T1000 (cell line): ENCODE measurements at places on chromosomes 1 and 21.
A peak's percentile ranks its signal among the peaks of the same experiment; 100 is the strongest.

DNA sequence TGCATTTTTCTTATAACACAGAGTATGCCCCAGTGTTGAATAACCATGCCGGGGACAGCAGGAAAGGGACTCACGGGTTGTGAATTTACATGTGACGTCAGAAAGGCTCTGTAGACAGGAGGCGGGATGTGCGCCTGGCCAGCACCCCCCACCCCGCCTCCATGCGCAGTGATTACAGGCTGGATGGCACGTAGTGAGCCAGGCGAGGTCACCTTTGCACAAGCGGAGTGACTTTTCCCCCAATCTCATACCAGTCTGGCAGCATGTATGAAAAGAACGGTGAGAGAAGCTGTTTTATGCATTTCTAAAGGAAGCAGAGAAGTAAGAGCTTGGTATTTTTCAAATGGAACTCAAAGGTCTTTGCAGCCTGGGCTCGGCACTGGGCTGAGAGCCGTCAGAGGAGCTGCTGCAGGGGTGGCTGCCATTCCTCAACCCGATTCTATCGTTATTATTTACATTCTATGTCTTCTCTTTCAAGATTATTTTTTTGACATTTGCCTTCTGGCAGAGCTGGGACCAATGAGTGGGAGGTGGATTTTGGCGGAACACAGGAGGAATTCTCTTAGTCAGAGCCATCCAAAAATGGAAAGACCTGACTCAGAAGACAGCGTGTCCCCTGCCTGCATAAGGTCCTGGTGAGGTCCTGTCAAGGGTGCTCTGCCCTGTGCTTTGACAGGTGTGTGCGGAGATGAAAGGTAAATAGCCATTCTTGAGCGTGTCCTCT, 115.6 kb upstream of the SLC45A1 start:
- no peak for DNase-seq

DNA sequence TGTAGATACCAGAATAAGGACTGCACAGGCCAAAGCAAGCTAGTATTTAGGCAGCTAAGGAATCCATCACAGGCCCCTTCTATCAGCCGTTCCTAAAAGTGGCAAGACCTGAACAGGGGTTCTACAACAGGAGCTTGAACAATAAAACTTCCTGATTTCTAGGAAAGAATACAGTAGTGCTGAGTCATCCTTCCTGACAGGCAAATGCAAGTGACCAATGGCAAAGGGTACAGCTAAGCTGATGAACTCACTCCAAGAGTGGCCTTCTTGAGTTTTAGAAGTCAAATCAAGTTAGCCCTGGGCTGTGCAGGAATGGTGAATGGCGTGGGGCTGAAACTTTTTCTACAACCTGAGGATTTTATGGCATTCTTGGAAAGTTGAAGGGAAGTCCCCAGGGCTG, 112.9 kb downstream of the GREM2 start:
- DNase-seq = peak; percentile 12

GRCh38 chr1:33370301-33370700, 49.4 kb upstream of the A3GALT2 start:
- peak; percentile 32 for DNase-seq

DNA sequence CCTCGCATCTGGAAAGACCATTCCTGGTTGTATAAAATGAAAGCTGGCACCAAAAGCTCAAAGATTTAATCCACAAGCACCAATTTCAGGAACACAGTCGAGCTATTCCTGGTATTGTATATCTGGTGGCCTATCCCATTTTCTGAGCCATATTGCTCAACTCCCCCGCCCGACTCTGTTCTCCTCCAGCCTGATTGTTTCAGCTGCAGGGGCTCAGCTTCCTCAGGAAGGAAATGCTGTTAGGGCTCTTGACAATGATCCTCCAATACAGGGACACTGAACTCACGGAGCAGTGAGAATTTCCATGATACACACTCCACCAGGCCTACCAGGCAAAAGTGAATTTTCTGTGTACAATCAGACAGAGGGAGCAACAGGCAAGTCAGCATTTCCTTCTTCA, 16.9 kb upstream of the TDRD10 start:
- no peak for DNase-seq

DNA sequence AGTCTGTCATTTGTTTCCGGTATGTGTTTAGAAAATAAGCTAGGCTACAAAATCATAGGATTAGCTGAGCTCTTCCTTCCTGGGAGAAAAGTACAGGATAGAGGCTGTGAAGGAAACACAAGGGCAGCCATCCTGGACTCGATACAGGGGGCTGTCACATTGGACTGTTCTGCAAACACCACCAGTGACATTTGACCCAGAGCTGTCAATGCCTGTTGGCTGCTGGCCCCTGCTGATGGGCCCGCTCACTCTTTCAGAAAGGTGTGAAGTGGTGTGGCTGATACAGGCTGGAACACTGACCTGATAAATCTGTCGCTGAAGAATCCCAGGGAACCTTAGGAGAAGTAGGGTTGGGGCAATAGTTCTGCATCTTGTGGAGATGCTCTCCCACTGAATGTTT, 183.1 kb downstream of the RHOU start:
- DNase-seq = no peak

DNA sequence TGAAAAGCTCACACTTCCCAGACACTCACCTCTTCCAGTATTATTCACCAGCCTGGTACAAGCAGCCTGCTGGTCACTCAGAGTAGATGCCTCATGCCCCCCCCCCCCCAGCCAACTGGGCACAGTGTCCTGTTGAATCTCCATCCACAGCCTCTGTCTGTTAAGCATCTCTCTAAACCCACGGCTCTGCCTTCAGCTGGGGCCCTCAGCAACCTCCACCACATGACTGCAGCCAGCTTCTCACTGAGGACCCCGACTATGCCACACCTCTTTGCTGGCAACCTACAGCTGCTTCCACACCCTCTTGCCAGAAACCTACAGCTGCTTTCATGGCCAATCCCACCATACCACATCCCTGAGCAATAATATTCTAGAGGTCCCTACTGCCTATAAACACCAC, 113.1 kb downstream of the RHOU start:
- DNase-seq = no peak

- DNase-seq = no peak
Observed at GRCh38 chr1:153466908-153467307, 6.5 kb upstream of the S100A7 start.

DNA sequence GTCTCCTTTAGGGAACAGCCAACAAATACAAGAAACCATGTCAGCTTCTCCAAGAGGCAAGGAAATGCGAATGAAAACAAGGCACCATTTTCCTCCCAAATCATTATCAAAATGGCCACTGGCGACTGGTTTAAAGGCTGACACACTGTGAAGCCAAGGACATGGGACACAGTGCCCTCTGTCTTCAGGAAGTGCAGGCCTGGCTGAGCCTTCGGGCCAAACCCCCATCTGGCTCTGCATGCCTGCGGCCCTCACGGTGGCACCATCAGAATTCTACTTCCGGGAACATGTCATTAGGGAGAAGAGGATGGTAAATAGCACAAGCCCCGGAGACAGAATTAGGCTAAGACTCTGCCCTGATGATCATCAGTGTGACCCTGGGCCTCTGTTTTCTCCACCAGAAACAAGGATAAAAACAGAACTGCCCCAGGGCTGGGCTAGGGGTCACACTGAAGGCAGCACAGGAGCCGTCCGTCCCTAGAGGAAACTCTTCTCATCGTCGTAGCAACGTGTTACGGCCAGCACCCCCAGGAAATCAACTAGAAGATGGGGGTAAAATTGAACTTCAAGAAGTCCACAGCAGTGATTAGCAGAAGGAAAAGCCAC, 103.5 kb downstream of the NPHP4 start:
- no peak for DNase-seq

- DNase-seq = no peak
Observed at GRCh38 chr1:16221499-16221898, 9.0 kb upstream of the ARHGEF19 start.

GRCh38 chr1:9271861-9272595, 20.7 kb upstream of the SPSB1 start:
- DNase-seq = no peak

DNA sequence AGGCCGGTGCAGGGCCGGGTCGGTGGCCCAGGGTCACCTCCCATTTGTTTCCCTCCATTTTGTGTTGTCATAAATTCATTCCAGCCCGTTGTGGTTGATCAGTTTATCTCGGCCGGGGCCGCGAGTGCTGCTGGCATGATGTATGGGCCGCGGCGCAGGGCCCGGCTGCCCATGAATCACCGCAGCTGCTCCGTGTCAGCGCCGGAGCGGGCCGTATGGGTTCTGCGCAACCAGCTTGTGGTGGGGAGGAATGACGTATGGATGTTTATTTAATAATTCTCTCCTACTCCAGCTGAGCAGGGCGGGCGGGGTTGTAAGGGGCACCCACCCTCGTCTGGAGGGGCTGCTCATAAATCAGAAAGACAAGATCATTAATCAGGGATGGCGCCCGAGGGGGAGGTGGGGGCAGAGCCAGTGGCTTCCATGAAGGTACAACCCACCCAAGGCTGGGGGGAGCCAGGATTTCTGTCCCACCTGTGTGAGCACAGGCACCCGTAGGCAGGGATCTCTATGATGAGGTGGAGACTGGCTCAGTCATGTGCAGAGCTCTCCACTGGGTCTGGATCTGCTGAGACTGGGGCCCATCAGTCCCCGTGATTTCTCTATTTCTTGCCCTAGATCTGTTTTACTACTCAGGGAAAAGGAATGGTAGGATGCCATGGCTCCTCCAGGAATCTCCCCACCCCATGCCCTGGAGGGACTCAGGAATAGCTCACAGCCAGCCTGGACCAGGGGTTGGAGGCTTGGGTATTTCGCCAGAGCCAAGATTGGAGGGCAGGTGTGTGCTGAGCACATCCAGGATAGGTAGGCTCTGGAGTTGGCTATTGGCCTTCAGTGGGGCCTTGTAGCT, 27.8 kb downstream of the TMEM53 start:
- no peak for DNase-seq

GRCh38 chr1:181018901-181019681, 3.6 kb downstream of the STX6 start:
- no peak for DNase-seq

DNA sequence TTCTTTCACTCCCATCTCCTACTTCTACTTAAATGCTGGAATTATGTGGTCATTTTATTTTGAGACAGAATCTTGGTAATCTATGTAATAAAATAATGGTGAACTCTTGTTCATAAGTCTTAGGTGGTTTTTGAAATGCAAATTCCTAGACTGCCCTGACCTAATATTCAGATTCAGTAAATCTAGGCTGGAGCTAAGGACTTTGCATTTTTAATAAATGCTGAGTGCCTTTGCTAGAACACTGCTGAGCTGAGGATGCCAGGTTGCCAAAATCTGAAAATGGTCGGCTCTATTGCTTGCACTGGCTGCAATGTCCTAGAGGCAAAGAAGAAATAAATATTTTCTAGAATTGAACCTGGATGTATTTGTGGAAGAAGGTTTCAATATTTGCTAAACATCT, 187.4 kb downstream of the HMCN1 start:
- no peak for DNase-seq

DNA sequence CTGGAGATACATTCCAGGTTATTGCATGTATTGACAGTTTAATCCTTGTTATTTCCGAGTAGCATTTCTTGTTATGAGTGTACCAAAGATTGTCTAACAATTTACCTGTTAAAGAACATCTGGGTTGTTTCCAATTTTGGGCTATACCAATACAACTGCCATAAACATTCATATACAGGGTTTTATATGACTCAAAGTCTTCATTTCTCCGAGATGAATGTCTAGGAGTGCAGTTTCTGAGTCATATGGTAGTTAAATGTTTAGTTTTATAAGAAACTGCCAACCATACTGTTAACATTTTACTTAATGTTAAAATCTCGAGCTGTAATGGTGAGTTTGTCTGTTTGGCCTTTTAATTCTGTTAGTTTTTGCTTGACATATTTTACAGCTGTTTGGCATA, 10.0 kb downstream of the RAB4A start:
- no peak for DNase-seq

GRCh38 chr1:32266921-32267591, 16.0 kb downstream of the LCK start:
- DNase-seq = no peak

GRCh38 chr1:156356875-156357534, 12.0 kb upstream of the RHBG start:
- DNase-seq = no peak

GRCh38 chr1:59025201-59025600, 241.4 kb upstream of the JUN start:
- no peak for DNase-seq

- peak; percentile 47 for DNase-seq
Observed at GRCh38 chr21:34367320-34367935, 3.6 kb downstream of the KCNE2 start.

GRCh38 chr1:234578735-234579134, 31.2 kb downstream of the IRF2BP2 start:
- no peak for DNase-seq

DNA sequence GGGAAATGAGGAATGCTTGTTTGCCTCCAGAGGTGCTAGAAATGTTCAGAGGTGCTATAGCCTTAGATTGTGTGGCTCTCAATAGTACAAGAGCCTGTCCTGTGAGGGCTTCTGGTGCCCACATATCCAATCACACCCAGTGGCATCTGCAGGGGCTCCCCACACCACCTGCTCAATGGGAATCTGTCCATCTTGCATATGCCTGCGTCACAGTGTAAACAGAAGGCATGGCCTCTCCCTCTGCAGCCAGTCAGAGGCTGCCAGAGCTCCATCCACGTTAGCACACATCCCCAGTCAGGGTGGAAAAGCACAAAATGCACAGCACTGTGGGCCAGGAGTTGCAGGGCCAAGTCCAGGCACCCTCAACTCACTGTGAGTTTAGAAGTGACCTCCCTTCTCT, 113.6 kb upstream of the GRIK3 start:
- no peak for DNase-seq

GRCh38 chr1:7698641-7699040, 72.5 kb upstream of the VAMP3 start:
- DNase-seq = no peak

- DNase-seq = no peak
Observed at GRCh38 chr1:156070548-156070947, 9.6 kb downstream of the RAB25 start.

- DNase-seq = no peak
Observed at GRCh38 chr1:15758343-15758931, at the start of gene FBLIM1. Gene FBLIM1 (plus strand): TSS chr1:15758795. CDS start chr1:15764984, 6,189 bp downstream.

DNA sequence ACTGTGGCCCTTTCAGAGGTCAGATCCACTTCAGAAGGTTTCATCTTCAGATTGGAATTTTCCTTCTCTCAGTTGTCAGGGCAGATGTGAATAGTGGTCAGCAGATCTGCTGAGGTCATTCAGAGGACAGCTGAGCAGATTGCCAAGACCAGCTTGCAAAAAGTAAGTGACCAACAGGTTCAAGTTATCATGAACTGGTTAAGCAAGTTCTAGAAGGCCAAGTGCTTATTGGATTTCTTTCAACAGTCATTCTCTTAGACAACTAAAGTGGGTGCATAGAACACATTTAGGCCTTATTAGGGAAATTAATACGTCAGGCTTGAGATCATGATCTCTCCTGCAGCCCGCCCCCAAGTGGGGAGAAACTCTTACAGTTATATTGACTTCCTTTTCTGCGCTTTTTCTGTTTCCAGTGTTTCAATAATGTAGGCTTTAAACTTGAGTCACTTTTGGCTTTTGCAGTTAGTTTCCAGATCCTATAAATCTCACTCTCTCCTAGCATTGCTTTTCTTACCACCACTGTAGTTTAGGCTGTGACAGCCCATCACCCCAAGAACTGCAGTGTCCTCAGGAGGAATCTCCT, 96.4 kb downstream of the C1orf21 start:
- DNase-seq = no peak

- no peak for DNase-seq
Observed at GRCh38 chr1:89259283-89259971, 13.2 kb downstream of the GBP5 start.
